Activated CD8-positive, alpha-beta T cell treated with anti-CD3 and anti-CD28 coated beads, Interleukin-2, amount 10 ng/mL, durations not matched to agents 7 days and 5 days (primary cell): ENCODE measurements at places on chromosomes 1 and 21.

DNA sequence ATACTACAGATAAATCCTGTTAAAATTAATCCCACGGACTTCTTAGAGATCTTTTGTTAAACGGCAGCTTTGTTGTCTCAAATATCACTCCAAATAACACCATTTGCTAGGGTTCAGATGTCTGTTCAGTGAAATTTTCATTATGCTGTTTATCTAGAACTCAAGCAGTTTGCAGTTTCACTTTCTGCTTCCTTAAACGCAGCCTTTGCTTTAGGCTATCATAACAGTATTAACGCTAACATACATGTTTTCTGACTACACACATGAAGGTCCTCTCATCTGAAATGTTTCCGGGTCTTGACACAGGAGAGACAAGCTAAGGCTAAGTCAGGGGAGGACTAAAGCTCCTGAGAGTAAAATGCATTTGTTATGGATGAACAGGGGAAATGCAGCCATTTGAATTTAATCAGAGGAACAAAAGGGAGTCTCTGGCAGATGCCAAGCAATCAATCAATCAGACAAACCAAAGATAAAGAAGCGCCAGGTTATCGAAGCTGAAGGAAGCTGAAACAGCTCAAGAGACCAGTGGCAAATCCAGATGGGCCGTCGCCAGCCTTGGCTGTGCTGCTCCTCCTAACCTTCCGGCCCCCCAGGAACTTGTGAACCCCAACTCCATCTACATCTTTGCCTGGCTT lies 16.9 kb downstream of the CCSAP start:
- no peak overlapping the region for H3K4me3 ChIP-seq
- H3K4me1 ChIP-seq, result peaks cover 14% of the 10 kb centered on the region
- H3K27ac ChIP-seq, result no peak overlapping the region
- no peak for DNase-seq
- no peaks in the 10 kb centered on the region for H3K27me3 ChIP-seq
- peaks cover 45% of the 10 kb centered on the region for H3K36me3 ChIP-seq

DNA sequence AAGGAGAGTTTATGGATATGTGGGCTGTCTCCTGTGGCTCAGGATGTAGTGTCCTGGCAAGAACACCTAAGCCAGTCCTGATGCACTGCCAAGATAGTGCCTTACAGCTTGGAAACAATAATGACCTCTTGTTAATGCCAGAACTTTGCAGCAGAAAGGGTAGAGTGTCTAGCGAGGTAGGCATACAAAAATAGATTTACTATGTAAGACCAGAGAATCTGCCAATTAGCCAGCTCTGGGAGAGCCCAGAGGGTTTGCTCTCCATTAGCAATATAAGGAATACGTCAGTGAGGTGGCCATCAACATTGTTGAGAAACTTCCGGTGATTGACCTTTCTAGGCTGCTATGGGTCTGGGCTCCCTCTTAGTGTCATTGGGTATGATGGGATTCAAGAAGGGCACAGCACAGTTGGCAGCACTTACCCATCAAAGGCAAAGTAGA lies 178.5 kb upstream of the GALNT2 start:
- H3K27me3 ChIP-seq, result peaks cover 7% of the 10 kb centered on the region
- no peak overlapping the region for H3K27ac ChIP-seq
- peak; percentile 9 for DNase-seq
- H3K36me3 ChIP-seq, result no peaks in the 10 kb centered on the region

- H3K27ac ChIP-seq, result peak overlapping the region; percentile 97
- no peaks in the 10 kb centered on the region for H3K27me3 ChIP-seq
- peaks cover 27% of the 10 kb centered on the region for H3K4me1 ChIP-seq
- no peak for DNase-seq
- H3K36me3 ChIP-seq, result peaks cover 28% of the 10 kb centered on the region
- H3K4me3 ChIP-seq, result peak overlapping the region; percentile 85
These were observed 922 bp downstream of the CPT2 start for GRCh38 chr1:53197291-53198200.

DNA sequence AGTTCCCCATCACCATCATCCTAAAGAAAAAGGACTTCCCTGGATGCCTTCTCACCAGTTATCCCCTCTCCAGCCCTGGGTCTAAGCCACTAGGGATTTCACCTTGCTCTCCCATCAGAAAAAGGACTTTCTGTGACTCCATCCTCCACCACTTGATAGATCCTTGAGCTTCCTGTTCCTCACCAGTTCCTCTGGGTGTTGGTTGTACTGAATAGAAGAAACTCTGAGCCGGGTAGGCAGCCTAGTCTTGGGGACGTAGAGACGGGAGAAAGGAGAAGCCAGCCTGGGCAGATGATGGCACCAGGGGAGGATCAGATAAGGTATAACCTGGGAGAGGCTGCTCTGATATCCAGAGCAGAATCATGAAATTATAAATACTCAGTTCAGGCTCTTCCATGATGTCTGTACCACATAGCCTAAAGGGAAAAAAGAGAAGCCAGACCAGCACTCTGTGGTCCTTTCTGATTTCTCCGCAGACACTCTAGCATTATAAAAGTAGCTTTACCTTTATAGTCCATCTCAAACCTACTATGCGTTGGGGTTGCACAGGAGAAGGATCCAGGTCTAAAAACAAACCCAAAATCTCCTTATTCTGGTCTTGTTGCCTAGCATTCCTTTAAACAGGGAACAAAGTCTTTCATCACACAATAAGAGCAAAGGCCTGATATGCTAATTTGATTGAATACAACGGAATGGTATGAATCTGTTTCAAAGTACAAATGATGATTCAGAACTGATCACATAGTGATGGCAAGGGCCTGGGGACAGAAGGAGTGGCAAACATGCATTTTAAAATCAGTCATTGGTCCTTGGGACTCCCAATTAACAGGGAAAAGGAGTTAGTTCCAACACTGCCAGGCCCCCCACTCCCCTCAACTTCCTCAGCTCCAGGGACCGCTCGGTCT lies 1.2 kb upstream of the CD34 start:
- DNase-seq, result peak; percentile 4
- H3K4me3 ChIP-seq, result no peak overlapping the region
- H3K36me3 ChIP-seq, result no peaks in the 10 kb centered on the region
- H3K27ac ChIP-seq, result no peak overlapping the region
- peaks cover 68% of the 10 kb centered on the region for H3K27me3 ChIP-seq

GRCh38 chr1:43350976-43351375 lies 7.8 kb upstream of the CDC20 start:
- H3K27me3 ChIP-seq, result no peaks in the 10 kb centered on the region
- DNase-seq, result no peak
- H3K4me1 ChIP-seq, result peaks cover 17% of the 10 kb centered on the region
- no peak overlapping the region for H3K4me3 ChIP-seq

DNA sequence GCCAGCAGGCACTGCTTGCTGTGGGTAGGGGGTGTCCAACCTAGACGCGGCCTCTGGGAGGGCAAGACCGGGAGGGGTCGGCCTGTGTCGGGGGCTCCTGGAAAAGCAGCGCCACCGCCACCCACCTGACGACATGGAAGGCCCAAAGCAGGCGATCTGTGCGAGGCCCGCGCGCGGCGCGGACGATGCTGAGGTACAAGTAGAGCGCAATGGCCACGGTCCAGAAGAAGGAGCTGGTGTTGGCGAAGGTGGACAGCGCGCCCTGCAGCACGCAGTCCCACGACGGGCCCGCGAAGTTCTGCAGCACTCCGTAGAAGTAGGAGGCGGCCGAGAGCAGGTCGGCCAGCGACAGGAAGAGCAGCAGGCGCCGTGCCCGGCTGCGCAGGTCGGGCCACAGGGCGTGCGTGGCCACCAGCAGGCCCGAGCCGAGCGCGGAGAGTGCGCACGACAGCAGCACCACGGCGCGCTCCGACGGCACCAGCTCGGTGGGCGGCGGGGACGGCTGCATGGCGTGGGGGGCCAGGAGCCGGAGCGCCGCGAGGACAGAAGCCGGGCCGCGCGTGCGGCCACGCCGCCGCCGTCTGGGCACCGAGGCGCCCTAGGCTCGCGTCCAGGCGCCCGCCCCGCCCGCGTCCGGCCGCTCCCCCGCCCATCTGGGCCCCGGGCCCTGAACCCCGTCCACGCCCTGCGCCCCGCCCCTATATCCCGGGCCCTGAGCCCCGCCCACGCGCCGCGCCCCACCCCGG lies at the start of gene GPR157:
TSS of gene GPR157 (minus strand) at position 583 of the 746 bp plus-strand sequence. CDS start at position 508, 75 bp downstream.
- H3K4me1 ChIP-seq, result peaks cover 34% of the 10 kb centered on the region
- no peaks in the 10 kb centered on the region for H3K36me3 ChIP-seq
- H3K27me3 ChIP-seq, result peaks cover 20% of the 10 kb centered on the region
- peak within 1 kb of the TSS; percentile 79 for H3K4me3 ChIP-seq
- peak within 1 kb of the TSS; percentile 78 for H3K27ac ChIP-seq

- H3K4me3 ChIP-seq, result no peak overlapping the region
- H3K4me1 ChIP-seq, result peaks cover 10% of the 10 kb centered on the region
- no peak overlapping the region for H3K27ac ChIP-seq
- no peak for DNase-seq
- H3K36me3 ChIP-seq, result peaks cover 4% of the 10 kb centered on the region
These were observed 5.8 kb upstream of the CRABP2 start for GRCh38 chr1:156711011-156711817.

- DNase-seq, result no peak
- no peaks in the 10 kb centered on the region for H3K36me3 ChIP-seq
- H3K4me1 ChIP-seq, result no peaks in the 10 kb centered on the region
- H3K27ac ChIP-seq, result no peak overlapping the region
- no peak overlapping the region for H3K4me3 ChIP-seq
These were observed 129.5 kb upstream of the DSCAM start for GRCh38 chr21:40976198-40977109.

DNA sequence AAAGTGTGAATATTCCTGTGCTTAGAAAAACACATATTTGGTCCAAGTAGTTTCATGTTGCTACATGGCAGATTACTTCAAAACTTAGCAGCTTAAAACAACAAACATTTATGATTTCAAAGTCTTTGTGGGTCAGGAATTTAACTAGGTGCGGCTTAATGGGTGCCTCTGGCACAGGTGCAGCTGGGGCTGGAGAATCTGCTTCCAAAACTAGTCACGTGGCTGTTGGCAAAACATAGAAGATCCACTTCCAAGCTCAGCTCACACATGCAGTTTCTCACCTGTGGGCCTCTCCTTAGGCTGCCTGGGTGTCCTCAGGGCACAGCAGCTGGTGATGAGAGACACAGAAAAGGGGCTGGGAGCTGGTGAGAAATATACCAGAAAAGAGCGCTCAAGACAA lies 263.4 kb downstream of the TTLL7 start:
- no peaks in the 10 kb centered on the region for H3K27me3 ChIP-seq
- no peak overlapping the region for H3K27ac ChIP-seq
- H3K4me1 ChIP-seq, result no peaks in the 10 kb centered on the region

DNA sequence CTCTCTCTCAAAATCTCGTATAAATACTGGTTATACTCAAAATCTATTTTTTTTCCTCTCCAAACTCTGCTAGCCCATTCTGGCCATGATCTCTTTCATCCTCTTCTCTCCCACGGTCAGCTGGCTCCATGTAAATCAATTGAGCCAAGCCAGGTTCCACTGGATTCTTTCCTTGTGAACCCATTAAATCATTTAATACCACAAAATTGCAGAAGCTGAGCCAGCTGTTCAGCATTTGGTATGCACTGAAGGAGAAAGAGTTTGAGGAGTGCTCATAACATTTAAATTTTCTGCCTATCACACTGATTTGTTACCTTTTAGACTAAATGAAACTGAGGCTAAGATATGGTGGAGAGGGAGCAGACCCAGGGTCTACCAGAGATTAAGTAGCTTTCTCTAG lies 29.1 kb upstream of the TADA1 start:
- H3K27ac ChIP-seq, result peak overlapping the region; percentile 71
- no peak for DNase-seq

GRCh38 chr1:119083980-119084379 lies 56.5 kb downstream of the WARS2 start:
- H3K27ac ChIP-seq, result no peak overlapping the region
- H3K27me3 ChIP-seq, result no peaks in the 10 kb centered on the region
- no peaks in the 10 kb centered on the region for H3K36me3 ChIP-seq
- DNase-seq, result no peak
- H3K4me1 ChIP-seq, result no peaks in the 10 kb centered on the region

DNA sequence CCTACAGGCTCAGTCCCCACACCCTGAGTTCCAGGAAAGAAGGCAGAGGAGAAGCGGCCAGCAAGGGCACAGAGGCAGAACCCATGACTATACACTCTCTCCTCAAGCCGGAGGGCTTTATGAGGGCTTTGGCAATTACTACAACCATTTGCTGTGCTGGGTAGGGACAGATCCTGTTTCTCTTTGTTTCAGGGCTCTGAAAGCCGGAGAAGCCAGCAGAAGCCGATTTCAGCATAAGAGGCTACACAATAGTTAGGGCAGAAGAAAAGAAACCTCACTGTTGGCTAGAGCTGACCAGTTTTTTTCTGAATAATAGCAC lies 13.9 kb downstream of the GPR3 start:
- no peaks in the 10 kb centered on the region for H3K27me3 ChIP-seq
- DNase-seq, result no peak
- peaks cover 40% of the 10 kb centered on the region for H3K36me3 ChIP-seq
- H3K27ac ChIP-seq, result no peak overlapping the region
- H3K4me3 ChIP-seq, result no peak overlapping the region

DNA sequence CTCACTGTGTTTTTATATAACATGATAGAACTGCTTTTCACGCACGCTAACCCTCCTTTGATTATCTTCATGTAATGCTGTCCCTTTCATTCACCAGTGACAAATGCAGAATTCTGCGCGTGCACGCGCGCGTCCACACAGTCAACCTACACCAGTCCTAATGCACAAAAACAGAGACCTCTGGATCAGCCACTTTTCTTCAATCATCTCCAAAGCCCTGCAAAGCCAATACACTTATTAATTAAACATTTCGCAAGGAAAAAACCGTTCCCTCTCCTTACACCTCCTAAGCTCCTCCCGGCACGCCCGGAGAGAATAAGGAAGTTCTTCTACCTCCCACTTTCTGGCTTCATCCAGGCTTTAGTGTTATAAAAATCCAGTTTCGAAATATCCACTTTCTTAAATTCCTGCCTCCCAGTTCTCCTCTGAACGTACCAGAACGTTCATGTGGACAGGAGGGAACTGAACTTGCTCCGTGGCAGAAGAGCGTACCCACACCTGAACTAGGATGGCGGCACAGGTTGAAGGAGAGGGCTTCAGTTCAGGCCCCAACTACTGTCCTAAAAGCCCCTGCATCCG lies 4.6 kb downstream of the LMX1A start:
- DNase-seq, result no peak
- peaks cover 1% of the 10 kb centered on the region for H3K36me3 ChIP-seq
- no peak overlapping the region for H3K4me3 ChIP-seq
- no peak overlapping the region for H3K27ac ChIP-seq

- peaks cover under 1% of the 10 kb centered on the region for H3K4me1 ChIP-seq
- DNase-seq, result no peak
- H3K27me3 ChIP-seq, result no peaks in the 10 kb centered on the region
- no peaks in the 10 kb centered on the region for H3K36me3 ChIP-seq
These were observed 42.2 kb upstream of the TNFSF4 start for GRCh38 chr1:173249349-173249748.

GRCh38 chr1:110647254-110647891 lies 27.4 kb downstream of the KCNA3 start:
- H3K4me1 ChIP-seq, result peaks cover 36% of the 10 kb centered on the region
- H3K36me3 ChIP-seq, result peaks cover 8% of the 10 kb centered on the region
- no peak for DNase-seq
- no peak overlapping the region for H3K27ac ChIP-seq
